Right cardiac atrium (tissue), 5 donors: ENCODE measurements at places on chromosomes 4 and X.
A peak's percentile ranks its signal among the peaks of the same experiment; 100 is the strongest.

GRCh38 chr4:52507774-52508173, 151.3 kb downstream of the USP46 start:
- peak; percentile 24 for DNase-seq

- DNase-seq = no peak
These were observed 8.0 kb upstream of the ARSJ start for GRCh38 chr4:113987382-113987941.

GRCh38 chr4:8380511-8381415, 59.8 kb downstream of the ACOX3 start:
- DNase-seq = peak; percentile 87

DNA sequence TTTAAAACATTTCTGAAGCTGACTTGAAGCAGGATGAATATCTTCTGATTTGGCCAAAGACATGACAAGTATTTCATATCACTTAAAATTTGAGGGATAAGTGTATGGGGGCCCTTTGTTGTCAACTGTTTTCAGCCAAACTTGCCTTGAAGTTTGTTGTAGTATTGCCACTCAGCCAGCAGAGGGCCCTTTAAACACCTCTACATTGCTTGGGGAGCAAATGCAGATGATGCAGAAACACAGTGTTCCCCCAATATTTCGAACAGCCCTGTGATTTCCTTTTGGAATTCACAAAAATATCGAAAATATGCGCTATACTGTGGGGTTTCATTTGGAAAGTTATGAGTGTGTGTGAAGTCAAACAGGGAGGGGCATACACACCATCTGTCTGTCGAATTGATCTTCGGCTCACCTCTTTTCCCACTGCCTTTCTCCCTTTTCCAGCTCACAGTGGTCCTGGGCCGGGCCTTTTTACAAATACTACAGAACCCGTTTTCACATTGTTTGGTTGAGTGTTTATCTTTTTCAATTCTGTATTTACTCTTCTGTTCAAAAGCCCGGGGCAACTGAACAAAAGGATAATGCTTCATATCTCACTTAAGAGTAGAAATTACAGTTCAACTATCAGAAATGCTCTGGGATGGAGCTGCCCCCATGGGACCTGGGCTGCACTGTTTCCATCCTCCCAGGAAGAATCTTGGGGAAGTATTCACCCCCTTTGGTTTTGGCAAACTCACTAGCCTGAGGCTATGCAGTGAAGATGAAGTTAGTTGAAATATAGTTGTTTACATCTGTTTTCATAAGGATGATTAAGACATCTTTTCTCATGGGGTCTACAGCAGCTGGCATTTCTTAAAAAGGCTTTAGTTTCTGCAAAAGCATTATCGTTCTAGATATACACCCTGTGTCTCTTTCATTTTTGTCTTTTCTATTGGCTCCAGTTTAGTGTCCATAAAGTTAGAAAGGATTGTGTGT, 137.6 kb downstream of the EGF start:
- DNase-seq = peak; percentile 17

DNA sequence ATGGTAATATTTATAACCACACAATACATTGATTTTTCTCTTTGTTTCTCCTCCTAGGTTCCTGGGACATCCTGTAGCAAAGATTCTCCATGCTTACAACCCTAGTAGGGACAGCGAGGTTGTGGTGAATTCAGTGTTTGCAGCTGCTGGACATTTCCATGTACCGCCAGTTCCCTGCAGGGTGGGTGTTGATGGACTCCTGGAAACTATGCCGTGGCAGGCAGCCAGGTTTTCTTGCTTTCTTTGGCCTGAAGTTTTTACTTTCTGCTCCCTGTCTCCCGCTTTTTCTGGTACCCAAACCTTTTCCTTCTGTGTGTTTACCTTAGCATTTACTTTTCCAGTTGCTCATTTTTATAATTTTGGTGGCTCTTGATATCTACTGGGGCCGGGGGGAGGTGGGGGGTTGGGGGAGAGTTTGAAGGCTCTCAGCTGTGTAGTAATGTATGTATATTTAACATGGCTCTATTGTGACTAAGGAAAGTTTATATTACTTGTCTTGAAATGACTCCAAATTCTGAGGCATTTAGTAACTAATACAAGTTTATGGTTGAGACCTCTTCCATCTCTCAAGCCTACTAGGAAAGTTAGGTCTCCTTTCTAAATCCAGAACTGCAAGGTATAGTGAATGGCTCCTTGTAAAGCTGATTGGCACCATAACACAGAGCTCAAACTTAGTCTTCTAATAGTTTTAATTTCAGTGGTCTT, 89.7 kb downstream of the TMEM131L start:
- peak; percentile 91 for DNase-seq

DNA sequence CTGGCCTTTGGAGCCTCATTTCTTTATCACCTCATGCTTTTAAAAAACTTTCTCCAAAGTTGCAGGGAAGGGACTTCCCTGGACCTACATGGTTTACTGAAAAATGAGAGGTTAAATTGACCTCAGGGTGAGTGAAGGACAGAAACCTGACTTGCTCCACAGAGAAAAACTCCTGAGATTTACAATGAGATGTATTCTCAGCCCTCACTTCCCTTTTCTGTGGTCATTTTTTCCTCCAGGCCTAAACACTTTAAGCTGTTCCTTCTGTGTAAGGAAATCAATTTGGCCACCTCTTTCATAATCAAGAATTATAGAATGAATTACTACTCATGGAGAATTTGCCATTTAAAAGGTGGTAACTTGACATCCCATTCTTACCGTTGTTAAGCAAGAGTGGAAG, 77.9 kb downstream of the HPGD start:
- no peak for DNase-seq

DNA sequence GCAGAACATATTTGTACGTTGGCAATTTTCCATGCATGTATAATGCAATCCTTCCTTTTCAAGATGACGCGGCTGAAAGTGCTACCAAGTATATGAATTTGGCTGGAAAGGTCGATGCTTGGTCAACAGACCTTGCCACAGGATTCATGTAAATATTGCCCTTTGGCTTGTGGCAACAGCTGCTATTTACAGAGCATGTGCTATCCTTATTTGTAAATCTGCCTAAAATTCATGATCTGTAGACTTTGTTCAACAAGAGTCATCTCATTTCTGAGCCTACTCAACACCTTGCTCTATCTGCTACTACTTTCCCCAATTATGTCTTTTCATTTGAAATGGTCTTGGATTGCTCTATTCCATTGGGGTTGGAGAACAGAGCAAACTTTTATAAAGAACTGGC, 1.9 kb upstream of the SMARCA1 start:
- DNase-seq = no peak

- DNase-seq = no peak
These were observed 170.2 kb downstream of the DMD start for GRCh38 chrX:33041141-33041540.

DNA sequence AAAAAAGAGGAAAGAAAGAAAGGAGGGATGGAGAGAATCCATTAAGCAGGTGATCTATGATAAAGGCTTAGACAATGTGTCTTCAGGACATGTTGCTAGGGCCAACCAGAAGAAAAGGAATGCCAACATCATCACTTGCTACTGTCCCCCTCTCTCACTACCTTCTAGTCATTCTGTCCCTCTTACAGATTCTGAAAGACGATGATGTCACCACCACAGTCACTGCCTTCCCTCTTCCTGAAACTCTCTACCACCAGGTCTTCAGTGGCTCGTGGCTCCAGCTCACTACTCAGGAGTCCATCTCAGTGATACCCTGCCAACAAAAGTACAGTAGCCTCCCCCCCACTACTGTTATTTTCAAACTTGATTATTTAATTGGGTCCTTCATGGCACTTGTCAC, 64.0 kb downstream of the KCNIP4 start:
- DNase-seq = no peak

- DNase-seq = peak; percentile 91
These were observed at the start of gene TRIM2 for GRCh38 chr4:153204247-153204671. Gene TRIM2, plus strand, starts transcription at chr4:153204443. Its CDS starts 88 bp downstream, at chr4:153204531.

GRCh38 chr4:177562859-177563258, 120.6 kb upstream of the AGA start:
- DNase-seq = no peak

- DNase-seq = no peak
These were observed 88.4 kb downstream of the LRP2BP start for GRCh38 chr4:185307136-185307950.

DNA sequence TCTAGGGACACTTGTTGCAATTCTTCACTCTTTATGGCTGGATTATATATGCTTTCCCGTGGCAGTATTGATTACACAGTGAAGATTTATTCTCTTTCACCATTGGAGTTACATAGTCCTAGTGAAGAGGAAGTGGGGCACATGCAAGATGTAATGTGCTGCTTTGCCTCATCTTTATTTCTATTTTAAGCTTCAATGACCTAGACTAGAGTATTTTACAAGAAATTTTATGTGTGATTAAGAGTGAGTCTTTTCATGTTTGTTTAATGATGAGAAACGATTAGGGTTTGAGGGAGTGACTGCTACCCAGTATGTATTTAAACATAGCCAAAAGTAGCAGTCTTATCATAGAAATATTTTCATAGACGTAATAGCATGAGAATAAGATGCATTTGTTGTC, 30.8 kb downstream of the DIAPH2 start:
- no peak for DNase-seq

GRCh38 chr4:40057586-40058091, 989 bp downstream of the N4BP2 start:
- DNase-seq = peak; percentile 70

- DNase-seq = no peak
These were observed 17.5 kb downstream of the STX18 start for GRCh38 chr4:4524364-4524763.

GRCh38 chr4:85391589-85392410, 83.2 kb upstream of the ARHGAP24 start:
- no peak for DNase-seq

DNA sequence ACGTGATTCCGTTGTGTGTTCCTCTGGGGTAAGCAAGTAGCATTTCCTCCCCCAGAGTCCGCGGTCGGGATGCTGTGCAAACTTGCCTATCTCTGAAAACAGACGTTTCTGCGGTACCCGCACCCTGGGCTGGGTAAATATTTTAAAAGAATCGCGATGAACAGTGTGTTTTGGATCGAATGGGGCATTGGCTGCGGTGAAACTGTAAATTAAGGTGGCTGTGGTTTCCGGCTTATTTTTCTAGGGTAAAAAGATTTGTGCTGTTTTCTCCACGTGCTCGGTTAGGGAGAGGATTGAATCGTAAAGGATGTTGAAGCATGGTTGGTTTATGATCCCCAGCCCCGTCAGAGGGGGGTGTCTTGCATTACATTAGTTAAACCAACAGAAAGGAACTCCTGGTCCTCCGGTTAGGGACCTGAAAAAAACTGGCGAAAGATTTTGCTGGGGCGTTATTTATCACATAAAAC, 1.2 kb downstream of the HHIP start:
- DNase-seq = peak; percentile 20

DNA sequence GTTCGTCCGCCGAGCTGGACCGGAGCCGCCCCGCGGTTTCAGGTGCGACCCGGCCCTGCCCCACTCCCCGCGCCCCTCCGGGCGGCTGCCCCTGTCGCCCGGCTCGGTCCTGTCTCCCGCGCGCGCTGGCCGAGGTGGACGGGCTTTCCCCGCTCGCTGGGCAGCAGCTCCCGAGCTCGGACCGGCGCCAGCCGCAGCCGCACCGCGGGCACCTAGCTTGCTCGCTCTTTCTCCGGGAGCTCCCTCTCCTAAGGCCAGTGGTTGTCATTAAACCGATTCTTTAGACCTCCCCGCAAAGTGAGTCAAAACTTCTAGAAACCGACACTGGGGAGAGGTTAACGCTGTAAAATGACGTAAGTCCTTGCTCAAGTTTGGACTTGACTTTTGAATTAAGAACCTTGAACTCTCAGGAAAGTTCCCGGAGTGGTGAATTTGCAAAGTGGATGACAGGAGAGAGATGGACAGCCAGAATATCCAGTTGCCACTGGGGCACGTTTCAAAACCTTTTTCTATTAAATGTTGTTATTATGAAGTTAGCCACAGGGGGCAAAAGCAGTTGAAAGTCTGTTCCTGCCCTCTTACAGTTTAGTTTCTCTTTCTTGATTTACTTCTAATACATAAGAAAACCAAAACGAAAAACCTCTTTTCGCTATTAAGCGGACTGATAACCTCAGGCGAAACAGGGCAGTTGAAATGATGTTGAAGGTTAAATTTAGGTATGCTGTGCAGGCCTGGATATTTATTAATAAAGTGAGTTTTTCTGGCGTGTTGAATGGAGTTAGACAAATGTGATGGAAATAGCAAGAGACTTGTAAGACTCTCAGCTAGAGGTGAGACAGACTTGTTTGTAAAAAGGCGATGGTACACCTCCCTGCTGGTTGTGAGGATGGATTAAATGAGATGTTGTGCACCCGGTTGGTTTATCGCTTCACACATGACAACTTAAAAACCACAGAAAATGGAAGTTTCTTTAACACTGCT, 847 bp downstream of the PI4K2B start:
- DNase-seq = no peak

GRCh38 chr4:142850478-142850877, 4.4 kb upstream of the INPP4B start:
- no peak for DNase-seq

DNA sequence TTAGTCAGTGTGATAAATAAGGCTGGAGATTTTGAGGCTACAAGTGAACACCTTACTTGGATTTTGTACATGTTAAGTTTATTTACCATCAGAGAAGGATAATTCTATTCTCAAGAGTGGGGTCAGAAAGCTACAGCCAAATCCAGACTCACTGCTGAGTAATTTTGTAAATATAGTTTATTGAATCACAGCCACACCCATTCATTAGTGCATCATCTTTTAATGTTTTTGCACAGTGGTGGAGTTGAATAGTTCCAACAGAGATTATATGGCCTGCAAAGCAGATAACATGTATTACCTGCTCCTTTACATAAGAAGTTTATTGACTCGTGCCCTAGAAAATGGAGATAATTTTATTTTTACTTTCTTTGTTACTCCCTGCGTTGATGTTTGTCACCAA, 60.4 kb downstream of the PCDH18 start:
- no peak for DNase-seq

- DNase-seq = no peak
These were observed 1271.0 kb downstream of the RAPGEF2 start for GRCh38 chr4:160373911-160374310.

DNA sequence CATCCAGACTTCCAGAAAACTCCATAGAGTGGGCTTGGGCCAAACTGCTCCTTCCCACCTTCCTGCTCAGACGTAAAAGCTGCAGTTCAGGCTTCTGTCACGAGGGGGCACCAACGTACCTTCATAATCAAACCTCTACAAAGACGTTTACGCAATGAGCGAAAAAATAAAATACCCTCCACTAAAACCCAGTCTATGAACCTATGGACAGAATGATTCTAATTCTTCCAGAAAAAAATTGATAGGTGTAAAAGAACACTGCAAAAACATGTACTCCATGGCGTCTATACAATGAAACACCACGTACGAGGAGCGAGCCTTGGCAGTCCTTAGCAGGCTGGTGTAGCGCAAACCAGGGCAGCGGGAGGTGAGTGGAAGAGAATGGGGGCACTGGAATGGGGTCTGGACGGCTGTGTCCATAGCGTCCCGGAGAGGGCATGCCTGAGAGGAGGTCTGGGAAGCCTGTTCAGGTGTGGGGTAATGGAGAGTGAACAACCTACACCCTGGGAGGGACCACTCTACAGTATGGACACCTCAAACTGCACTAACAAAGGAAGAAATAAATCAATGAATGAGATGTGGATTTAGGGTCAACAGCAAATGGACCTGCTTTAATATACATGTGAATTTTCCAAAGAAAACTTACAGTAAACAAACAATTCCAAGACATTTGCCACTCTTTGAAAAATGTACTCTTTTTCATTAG, 14.4 kb upstream of the RAB40A start:
- DNase-seq = peak; percentile 69
